ENCODE measurements at places on chromosomes 7 and 10.

GRCh38 chr7:36820527-36821170 is 96.4 kb upstream of the AOAH start:
- DNase-seq, result no peak

GRCh38 chr7:1027242-1028043 is 16.9 kb upstream of the GPR146 start:
- no peak for DNase-seq

DNA sequence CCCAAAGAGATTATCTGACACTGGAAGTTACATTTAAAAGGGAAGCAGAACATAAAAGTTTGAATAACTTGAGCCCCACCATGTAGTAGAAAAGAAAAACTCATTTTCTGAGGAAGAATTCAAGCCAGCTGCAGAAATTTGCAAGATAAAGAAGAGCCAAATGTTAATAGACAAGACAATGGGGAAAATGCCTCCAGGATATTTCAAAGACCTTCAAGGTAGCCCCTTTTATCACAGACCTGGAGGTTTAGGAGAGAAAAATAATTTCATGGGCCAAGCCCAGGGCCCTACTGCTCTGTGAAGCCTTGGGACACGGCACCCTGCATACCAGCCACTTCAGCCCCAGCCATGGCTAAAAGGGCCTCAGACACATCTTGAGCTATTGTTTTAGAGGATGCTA is 18.4 kb upstream of the AKR1C1 start:
- no peak for DNase-seq

- no peak for DNase-seq
Observed at GRCh38 chr10:58942724-58943123, 233.7 kb upstream of the PHYHIPL start.

DNA sequence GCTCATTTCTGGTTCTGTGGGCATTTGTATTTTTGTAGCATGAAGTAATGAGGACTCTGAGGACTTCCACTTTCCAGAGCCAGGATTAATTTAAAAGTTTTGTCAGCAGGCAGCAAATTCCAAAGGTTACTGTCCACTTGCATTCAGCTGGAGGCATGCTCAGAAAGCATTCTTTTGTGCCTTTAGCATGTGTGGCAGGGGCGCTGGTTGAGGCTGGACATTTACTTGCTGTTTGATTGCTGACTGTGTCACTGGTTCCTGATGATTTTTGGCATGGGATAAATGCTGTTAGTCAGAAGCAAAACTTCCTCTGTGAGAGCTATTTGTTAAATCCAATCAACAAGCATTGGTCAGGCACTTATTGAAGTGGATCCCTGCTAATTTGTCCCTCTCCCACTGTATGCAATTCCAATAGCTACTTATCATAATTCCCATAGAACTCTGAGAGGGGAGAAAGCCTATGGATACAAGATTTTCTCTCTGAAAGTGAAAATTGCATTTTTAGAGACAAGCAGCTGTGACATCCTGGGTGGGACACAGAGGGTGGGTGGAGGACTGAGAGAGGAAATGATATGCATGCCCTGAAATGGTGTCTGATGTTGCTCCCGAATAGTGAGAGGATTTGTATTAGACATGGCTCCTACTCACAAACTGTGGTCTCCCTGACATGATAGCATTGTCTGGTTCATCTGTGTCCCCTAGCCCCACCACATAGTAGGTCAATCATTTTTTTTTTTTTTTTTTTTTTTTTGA is 161.2 kb upstream of the WDR11 start:
- DNase-seq, result no peak

DNA sequence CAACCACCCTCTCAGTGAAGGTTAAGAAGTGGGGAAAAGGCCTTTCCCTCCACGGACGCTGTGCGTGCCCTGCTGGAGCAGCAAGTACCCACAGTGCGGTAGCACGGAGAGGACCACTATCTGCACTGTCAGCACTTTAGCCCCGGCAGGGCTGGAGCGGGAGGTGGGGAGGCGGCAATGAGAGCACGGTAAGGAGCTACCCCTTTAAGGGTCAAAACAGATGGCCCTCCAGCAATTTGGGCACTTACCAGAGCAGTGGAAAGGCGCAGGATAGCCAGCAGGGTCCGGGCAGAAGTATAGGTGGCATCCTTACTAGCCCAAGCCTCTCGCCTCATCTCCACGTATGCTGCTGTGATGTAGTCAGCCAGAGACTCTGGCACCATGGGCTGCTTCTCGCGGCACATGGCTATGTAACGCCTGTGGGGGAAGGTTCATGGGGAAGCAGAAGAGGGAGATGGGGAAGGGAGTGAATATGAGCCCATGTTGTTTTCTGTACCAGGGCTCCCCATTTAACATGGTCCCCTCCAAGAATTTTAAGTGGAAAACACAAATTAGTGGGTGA is 5.2 kb downstream of the COPS6 start:
- DNase-seq, result no peak

DNA sequence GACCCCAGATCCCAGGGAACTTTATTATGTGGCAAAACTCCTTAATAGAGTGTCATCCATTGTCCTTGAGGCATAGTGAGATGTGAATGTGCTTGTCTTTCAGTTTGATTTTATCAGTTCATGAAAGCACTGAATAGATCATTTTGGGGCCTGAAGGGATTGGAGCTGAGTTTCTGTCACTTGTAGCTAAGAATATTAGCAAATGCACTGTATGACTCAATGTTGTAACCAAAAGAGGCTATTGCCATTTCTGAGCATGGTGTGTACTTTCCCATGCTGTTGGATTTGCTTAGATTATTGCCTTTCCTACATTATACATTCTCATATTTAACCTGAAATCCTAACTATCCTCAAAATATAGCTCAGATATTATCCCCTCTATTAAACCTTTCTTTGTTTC is 130.4 kb downstream of the PRKG1 start:
- DNase-seq, result no peak

DNA sequence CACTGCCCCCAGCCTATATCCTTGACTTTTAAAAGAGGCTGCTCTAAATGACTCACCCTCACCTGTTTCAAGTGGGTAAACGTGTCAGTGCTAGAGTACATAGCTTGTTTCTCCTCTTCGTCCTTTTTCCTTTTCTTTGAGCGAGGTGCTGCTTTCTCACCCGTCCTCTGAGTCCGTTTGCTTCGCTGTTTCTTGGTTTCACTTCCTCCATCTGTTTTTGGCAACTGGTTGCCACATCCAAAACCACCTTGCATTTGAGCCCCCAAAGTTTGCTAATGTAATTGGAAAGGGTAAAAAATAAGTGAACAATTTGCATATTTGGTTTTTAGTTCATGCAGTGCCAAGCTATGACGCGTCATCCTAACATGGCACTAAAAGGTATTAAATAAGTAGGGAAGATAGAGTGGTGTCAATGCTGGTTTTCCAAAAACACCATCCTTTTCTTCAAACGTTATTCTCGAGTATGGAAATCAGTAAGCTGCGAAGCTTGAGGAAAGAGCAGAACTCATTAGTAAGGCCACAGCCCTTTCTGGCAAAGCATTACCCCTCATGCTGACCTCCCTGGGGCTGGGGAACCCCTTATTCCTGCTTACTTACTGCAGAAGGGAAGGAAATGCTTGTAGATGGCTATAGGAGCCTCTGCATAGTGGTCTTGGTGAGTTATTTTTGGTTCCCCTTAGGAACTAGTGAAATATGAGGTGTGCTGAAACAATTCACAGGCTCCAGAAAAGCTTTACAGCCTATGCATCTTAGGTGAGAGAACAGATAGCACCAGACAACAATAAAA is 133.5 kb downstream of the GALNT11 start:
- DNase-seq, result peak; percentile 10

GRCh38 chr7:101746314-101746713 is 71.1 kb upstream of the CUX1 start:
- no peak for DNase-seq

GRCh38 chr7:80770675-80771081 is 132.2 kb downstream of the CD36 start:
- DNase-seq, result peak; percentile 1

DNA sequence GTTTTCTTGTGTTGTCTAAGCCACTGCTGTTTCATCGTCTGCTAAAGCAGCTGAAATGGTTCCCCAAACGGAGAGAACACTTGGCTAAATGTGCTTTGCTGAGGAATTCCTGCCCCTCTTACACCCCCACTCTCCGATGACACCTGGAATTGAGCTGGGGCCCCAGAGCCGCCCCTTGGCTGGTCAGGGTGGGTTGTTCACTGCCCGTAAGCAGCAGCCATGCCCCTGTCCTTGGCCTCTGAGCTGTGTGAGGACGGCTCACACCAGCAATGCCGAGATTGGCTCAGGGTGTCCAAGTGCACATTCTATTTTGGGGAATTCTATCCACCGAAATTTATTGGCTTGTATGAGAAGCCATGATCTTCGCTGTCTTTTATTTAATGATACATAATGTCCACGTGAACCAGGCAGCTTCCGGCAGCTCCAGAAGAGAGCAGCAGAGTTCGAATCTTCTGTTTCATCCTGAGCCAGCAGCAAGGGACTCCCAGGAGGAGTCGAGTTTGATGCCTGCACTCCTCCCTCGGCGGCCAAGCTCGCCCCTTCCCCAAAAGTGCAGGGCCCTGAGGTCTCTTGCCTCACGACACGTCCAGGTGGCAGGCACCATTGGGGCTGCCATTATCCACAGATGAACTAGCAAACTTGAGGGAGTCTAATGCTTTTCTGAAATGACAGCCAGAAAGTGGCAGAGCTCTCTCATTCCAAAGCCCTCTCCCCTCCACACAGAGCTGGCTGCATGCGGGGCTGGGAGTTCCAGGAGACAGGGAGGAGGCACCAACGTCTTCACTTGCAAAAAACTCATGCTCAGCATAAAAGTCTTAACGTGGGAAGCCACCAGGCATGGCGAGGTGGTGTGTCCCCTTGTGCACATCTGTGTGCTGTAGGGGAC is 114.0 kb downstream of the WDR37 start:
- DNase-seq, result no peak

DNA sequence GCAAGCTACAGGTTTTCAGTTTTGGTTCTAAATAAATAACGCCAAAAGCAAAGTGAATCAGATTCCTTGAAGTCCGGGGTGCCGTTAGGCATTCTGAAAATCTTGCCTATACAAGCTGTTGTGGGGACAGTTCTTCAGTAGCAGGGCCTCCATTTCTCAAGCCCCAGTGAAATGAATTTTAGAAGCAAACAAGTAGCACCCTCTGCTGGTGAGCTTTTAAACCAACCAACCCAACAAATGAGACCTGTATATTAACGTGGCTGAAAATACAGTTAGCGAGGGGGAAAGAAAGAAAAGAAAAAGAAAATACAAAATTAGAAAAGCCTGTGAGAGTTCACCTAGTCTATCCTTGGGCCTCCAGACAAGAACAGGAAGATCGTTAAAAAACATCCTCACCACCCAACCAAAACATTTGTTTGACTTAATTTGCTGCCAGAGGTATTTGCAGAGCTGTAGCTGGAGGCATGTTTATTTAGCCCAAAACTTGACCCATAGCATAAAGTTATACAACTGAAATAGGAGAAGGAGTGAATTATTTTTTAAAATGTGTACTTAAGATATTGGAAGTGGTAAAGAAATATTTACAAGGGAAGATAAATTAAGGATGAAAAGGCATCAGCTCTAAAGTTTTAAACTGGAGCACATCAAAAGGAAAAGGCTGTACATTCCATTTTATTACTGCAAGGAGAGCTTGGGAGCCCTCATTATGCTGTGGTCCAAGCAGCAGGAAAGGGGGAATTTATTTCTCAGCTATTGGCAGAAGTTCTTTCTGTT is 98.9 kb downstream of the DYNC1I1 start:
- DNase-seq, result peak; percentile 6

DNA sequence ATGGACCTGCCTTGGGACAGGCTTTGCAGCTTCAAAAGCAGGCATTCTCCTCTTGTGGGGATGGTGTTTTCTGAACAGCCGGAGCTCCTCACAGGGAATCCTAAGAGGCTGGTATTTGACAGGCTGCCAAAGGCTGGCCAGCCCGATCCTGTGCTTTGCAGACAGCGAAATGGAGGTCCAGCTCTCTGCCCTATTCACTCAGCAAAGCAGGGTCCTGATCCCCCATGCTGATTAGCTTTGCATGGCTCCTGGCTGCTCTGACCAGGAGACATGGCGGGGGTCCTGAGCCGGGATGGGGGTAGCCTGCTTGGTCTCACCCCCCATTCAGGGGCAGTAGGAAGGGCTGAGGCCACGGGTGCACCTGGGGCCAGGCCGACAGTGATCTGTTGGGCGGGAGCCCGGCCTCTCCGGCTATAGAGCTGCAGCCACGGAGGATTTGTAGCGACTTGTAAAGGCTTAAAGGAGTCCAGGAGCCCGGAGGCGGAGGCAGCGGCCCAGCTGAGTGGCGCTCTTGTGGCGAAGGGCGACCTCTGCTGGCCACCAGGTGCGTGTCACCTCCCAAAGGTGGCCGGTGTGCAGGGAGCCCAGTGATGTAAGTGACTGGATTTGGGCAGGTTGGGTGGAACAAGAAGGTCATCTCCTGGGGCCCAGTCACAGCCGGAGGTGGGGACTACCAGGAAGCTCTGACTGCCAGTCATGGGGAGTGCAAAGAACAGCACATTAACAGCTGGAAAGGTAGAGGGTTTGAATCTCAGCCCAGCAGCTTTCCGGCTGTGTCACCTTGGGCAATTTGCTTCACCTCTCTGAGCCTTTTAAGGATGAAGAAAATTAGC is 126.5 kb downstream of the ZMIZ1 start:
- DNase-seq, result peak; percentile 71

DNA sequence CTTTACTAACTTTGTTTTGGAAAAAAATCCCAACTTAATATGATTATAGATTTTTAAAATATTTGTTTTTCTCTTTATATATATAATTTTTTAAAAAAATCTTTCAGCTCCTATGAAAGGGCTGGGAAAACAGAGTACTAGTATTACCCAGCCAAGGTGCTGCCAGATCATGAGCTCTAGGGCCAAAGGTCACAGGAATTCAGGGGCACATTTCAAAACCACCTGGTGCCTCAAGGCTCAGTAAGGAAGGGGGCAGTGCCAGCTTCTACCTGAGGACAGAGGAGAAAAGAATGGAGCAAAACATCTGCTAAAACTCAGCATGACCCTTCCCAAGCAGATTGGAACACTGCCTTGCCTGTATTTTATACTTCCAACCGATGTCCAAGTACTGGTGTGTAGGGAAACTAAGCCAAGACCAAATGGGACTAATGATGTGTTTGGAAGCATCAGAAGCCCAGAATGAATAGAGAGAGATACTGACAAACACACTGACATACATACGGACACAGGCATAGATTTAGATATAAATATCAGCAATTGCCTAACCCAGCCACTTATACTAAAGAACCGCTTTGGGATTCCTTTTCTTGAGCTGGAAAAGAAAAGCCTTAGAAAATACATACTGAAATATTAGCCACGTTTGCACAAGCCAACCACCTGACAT is 667.3 kb downstream of the PARD3 start:
- no peak for DNase-seq

DNA sequence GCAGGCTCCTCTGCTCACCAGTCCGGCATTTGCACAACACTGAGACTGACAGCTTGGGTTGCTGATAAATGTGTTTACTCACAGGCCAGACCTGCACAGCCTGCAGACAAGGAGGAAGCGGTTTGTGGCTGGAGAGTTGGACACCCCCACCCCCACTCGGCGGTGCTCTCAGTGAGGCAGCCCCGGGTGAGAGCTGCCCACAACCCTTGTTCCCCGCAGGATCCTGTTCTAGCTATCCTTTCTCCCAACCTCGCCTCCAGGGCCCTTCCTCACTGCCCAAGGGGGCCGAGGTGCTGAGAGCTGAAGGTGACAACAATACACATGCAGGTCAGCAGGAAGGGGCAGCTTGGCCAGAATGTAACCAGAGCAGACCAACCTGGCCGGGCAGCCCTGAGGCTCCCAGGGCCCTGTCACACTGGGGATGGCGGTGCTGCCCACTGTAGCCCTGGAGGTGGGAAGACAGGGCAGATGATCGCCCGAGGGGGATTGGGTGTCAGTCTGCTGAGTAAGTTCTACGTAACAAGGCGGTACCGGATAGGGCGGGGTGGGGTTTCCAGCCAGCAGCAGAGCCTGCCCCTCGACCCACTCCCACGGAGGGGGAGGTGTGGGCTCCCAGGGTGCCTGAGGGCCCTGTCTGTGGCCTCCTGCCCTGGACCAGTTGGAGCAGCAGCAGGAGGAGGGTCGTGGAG is 2.1 kb upstream of the ADAM8 start:
- peak; percentile 83 for DNase-seq

All from CD4-positive, alpha-beta T cell treated with Interleukin-4 for 4 hours (primary cell).